ENCODE measurements at places on chromosomes 6 and 20.
A peak's percentile ranks its signal among the peaks of the same experiment; 100 is the strongest.

DNA sequence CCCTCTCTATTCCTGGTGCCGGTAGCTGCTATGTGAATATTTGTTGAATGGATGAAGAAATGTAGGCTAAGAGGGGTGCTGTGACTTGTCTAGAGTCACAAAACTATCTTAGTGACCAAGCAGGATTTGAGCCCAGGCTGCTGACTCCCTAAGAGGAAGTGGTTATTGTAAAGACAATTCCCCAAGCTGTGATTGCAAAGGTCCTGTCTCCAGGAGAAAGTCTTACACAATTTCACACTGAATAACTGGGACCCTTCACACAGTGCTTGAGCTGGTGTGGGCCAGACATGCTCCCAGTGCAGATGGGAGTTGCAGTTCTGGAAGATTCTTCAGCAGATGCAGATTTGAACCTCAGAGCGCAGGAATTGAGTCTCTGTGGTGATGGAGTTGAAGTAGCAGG is 38.1 kb downstream of the IYD start:
- DNase-seq: no peak

DNA sequence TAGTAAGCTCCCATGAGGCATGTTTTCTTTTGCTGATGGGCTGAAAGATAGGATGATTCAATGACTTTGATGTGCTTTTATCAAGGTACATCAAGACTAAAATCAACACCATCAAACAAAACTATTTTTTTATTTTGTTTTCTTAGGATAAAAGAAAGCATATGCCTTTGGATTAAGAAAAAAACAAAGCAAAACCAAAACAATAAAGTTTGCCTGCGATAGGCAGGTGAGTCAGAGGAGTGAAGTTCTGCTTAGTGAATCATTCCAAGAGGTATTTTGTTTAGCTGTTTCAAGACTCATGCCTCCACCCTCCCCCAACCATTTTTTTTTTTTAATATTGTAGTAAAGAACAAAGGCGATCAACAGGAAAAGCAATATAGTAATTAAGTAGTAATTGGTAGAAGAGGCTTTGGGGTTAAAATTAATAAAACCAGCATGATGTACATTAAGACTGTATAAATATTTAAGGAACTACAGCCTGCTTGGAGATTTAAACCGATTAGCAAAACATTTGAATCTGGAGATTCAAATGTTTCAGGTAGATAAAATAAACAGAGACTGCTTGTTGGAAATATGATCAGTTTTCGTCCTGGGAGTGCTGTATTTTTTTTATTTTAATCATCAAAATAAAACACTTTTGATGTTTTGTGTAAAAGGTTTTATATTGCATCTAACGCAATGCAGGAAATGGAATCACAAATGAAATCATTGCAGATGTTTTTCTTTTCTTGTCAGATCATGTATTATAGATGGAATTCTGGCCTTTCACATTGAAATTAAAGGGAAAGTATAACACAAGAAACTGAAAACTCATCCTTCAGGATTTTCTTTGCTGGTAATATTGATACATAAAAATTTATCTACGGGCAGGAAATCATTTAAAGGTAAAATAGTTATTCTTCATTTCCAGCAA is 482.3 kb upstream of the MANEA start:
- no peak for DNase-seq

- DNase-seq: no peak
Observed at GRCh38 chr6:80501636-80502035, 395.2 kb downstream of the BCKDHB start.

- DNase-seq: no peak
Observed at GRCh38 chr6:27474172-27474465, 1.2 kb upstream of the ZNF184 start.

GRCh38 chr6:52644253-52644652 is 26.7 kb upstream of the TMEM14A start:
- no peak for DNase-seq

DNA sequence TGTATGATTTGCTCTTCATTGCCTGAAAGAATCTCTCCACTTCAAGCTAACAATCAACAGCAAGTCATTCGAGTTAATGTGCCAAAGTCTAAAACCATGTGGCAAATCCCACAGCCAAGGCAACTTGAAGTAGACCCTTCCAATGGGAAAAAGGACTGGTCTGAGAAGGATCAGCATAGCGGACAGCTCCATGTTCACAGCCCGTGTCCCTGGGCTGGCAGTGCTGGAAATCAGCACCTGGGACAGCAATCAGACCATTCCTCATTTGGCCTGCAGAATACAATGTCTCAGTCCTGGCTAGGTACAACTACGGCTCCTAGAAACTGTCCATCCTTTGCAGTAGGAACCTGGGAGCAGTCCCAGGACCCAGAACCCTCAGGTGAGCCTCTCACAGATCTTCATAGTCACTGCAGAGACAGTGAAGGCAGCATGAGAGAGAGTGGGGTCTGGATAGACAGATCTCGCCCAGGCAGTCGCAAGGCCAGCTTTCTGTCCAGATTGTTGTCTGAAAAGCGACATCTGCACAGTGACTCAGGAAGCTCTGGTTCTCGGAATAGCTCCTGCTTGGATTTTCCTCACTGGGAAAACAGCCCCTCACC is 1.1 kb downstream of the GJA10 start:
- DNase-seq: no peak

DNA sequence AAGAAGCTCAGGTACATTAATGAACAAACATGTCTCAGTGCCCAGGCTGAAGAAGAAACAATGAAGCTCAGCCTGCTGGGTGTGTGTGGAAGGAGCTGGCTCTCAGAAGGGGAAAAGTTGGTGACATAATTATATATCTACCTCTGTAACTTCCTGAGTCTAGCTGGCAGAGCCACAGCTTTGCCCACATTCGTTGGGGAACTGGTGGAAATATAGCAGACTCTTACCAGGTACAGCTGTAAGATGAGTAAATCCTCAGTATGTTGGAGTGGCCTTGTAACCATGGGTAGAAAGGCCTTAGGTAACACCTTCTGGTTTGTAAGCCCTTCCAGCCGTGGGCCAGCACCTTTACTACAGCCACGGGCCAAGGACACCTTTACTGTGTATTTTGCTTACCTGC is 29.9 kb upstream of the PNRC1 start:
- DNase-seq: no peak

- no peak for DNase-seq
Observed at GRCh38 chr6:43793875-43794242, 23.8 kb downstream of the VEGFA start.

GRCh38 chr20:4373454-4373853 is 348.3 kb upstream of the PRND start:
- no peak for DNase-seq

DNA sequence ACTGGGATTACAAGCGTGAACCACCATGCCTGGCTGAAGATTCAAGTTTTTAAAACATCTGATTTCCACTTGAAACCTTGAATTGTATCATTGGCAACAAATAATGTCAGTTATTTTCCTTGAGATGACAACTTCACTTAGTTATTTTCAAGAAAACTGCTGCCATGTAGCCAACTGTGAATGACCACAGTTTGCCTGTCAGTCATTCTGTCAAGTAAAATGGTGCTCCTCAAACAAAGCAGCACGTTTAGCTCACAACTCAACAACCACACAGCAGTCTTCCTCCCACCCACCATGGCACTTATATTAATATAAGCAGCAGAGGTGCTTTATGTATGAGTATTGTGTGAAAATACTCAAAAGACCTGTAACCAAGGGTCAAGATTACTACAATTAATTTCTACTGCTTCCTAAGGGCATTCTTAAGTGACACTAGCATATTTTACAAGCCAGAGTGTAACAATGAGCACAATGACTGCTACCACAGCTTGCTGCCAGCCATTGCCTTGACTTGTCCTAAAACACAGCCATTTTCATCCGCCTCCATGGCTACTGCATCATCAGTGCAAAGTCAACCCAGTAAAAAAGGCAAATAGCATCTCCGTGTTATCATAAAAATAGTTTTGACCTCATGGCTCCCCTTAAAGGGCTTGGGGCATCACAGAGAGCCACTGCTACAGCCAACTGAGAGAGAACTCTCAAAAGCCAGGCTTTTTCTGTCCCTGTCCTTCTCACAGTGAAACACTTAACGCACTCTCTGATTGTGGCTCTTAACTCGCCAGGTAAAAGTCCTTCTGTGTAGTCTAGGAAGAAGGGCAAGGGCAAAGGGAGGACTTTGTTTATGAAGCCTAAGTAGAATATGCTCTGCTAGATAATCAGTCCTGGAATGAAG is 96.4 kb upstream of the TAB2 start:
- no peak for DNase-seq

DNA sequence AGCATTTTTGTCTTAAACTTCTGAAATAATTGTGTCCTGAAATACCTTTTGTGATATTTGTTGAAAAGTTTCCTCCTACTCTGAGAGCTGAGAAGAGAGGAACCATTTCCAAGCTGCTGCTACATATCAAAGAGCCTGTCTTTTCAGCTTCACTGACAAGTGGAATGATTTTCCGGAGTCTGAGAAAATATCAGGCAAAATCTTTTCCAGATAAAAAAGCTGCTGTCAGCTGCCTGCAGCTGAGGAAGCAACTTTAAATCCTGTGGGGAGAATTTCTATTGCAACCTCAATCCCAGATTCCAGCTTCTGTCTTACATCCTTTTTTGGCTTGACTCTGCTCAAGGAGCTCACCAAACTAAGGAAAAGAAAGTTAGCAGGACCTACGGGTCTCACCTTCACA is 904.3 kb downstream of the PHF3 start:
- DNase-seq: no peak

GRCh38 chr6:145904391-145904790 is 59.8 kb downstream of the SHPRH start:
- DNase-seq: no peak

DNA sequence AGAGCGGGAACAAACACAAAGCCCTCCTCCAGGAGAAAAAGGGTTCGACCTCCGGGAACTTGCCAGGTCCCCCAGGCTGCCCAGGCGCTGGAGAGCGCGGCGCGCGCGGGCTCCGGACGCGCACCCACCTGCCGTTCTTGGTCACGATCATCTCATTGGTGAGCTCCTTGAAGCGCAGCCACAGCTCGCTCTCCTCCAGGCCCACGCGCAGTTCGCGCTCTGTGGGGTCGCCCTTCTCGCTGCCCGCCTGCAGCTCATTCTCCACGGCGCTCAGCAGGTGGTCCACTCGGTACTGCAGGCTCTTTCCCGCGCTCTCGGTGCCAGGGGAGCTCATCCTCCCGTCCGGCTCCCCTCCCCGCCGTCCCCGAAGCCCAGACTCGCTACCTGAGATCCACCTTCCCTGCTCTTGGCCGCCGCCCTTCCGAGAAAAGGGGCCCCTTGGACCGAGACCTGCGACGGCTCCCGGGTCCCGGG is 356 bp downstream of the TBXT start:
- no peak for DNase-seq

DNA sequence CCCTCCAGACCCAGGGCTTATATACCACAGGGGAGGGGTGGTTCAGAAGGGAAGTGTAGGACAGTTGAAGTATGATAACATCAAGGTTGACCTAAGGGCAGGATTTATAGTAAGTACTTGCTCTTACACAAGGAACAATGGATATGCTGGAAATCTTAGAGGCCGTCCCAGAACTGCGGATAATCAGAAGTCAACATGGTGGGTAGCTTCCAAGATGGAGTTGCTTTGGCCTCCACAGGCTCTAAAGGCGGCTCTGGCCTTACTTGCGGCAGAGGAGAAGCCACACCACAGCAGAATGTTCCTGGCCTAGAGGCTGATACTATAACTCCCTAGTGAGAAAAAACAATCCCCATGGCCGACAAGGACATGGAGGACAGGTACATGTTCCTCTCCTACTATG is 344.7 kb downstream of the CDC5L start:
- no peak for DNase-seq

DNA sequence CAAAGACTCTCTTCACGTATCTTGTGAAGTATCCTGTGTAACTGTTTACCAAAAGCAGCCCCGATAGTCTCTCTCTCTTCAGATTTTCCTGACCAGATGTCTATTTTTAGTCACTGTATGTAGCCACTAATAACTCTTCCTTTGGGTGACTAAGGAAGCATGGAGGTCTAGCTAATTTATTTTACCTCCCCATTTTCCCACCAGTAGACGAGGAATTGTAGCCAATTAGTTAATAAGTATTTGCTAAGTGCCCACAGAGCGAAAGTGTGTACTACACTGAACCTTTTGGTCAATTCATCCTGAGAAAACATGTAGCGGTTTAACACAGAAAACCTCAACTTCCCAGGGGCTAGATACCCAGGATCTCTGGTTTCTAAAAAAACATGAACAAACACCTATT is 180.6 kb downstream of the TBX18 start:
- DNase-seq: no peak

- DNase-seq: peak; percentile 67
Observed at GRCh38 chr6:8707956-8708772, 272.8 kb upstream of the SLC35B3 start.

- DNase-seq: no peak
Observed at GRCh38 chr6:125307150-125307838, 5.5 kb upstream of the HDDC2 start.

DNA sequence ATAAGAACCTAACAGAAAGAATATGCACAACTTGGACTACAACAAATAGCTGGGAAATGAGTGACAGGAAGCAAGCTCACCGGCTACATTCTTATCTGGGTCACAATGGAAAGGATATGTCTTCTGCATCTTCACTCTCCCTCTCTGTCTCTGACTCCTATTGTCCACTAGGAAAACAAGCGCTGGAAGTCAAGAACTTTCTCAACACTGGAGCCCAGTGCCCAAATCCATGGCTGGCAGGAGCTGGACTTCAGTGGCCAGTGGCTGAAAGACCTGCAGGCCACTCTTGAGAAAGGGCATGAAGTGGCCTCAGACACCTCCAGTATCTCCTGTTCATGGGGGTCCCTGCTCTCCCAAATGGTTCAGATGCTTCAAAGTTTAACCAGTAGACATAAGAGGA is 62.0 kb downstream of the FAM50B start:
- no peak for DNase-seq

GRCh38 chr20:3101737-3102574 is 17.4 kb upstream of the AVP start:
- peak; percentile 98 for DNase-seq

- DNase-seq: no peak
Observed at GRCh38 chr6:69155467-69155866, 520.4 kb downstream of the ADGRB3 start.

- DNase-seq: peak; percentile 90
Observed at GRCh38 chr6:25404693-25405169, 125.6 kb downstream of the CARMIL1 start.

DNA sequence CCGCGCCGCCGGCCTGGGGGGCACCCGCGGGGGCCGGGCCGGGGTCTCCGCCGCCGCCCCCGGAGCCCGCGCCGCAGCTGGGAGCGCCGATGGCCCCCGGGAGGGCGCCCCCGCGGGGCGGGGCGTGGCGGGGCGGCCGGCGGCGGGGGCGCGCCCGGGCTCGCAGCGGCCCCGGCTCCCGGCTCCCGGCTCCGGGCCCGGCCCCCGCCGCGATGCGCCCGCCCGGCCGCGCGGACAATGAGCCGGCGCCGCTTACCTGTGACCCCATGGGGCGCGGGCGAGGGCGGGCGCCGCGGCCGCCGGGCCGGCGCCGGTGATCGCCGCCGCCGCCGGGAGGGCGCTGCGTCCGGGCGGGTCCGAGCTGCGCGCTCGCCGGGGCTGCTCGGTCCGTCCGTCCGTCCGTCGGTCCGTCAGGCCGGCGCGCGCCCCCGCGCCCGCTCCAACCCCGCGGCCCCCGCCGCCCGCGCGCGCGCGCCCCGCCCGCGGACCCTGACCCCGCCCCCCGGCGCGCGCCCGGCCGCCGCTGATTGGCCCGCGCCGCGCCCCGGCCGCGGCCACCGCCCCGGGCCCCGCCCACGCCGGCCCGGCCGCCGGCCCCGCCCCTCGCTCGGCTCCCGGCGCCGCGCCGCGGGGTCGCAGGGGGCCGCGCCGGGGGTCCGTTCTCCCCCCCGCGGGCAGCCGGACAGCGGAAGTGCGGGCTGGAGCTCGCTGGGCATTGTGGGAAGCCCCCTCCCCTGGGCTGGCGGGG is at the start of gene ZBTB46:
ZBTB46 (minus strand) TSS at position 424 of the 748 bp plus-strand sequence. CDS start 40,507 bp downstream, outside the sequence.
- peak; percentile 77 for DNase-seq

GRCh38 chr6:139395371-139395770 is 20.9 kb upstream of the CITED2 start:
- no peak for DNase-seq

All from RPMI8226 (cell line).